ENCODE measurements at places on chromosomes 12 and 14. TPM values are rescaled to one million over a fixed set of nuclear protein-coding genes. Genes with fewer than 3 reads are reported as not detected.

KLRC2 gene
- not detected for total RNA-seq

SLC22A17 gene
- total RNA-seq = 25.9 TPM

MGAT2 gene
- 58.3 TPM for total RNA-seq

ARHGEF25 gene
- 4.6 TPM for total RNA-seq

DNAJC22 gene
- 3.2 TPM for total RNA-seq

PMCH gene
- not detected for total RNA-seq

TECPR2 gene
- 5.8 TPM for total RNA-seq

BHLHE41 gene
- total RNA-seq = 2.8 TPM

TRPV4 gene
- not detected for total RNA-seq

FOXN4 gene
- 0.78 TPM for total RNA-seq

C12orf50 gene
- not detected for total RNA-seq

- DNase-seq = no peak
Observed at GRCh38 chr14:82047777-82048470, 514.3 kb upstream of the SEL1L start.

- peak; percentile 86 for DNase-seq
Observed at GRCh38 chr12:92553389-92553788, 149.4 kb upstream of the PLEKHG7 start.

DNA sequence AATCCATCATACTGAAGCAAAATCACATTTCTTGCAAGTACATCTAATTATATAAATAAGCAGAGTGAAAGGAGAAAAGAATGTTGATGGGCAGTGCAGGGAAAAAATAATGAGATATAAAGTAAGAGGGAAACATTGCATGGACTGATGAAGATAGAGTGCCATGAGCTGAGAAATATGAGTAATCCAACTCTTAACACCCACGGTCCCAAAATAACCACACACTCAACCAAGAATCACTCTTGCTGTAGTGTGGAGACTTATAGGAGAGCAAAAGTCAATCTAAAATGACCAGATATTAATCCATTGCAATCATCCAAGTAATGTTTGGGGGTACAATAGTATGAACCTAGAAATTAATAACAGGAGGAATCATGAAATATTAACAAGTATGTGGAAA, 40.2 kb downstream of the MYF5 start:
- DNase-seq = no peak

DNA sequence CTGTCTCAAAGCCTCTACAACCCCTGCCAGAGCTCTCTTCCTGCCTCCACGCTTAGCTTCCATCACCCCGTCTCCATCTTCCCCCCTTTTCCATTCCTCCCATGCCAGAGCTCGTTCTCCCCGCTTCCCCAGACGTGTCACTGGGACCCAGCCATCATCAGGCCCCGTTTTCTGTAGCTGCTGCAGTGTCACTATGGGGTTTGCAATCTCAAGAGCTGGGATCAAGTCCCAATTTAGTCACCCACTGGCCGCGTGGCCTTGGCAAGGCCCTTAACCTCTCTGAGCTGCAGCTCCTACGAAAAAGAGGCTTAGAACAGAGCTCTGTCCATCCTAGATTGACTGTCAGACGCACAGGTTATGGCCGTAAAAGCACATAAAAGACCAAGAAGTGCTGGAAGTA, 901 bp upstream of the FAIM2 start:
- DNase-seq = peak; percentile 29

DNA sequence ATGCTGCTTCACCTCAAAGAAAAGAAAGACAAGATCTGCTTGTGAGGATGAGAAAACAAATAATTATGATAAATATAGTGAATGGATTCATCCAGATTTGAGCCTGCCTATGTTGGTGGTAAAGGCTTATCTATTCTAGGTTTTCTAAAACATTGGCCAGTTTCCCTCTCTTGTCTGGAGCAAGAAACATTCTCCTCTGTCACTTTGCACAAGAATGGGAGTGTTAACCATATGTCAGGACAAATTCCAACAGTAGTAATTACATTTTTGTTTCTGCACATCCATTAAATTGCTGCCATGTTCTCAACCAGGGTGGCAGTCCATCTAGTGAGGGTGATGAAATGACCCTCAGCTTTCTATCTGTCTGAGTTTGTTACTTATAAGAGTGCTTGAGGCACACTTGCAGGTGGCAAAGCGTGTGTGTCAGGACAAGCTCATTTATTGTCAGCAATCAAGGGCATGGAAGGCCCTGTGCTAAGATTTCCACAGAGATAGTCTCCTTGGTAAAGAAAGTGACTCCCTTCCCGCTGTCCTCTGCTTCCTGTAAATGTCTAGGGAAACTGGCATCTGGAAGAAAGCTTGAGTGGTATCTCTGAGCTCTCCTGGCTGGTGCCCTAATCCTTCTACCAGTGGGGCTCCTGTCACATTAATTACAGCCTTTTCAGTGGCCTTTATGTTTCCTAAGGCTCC, 502.1 kb upstream of the FLRT2 start:
- no peak for DNase-seq

DNA sequence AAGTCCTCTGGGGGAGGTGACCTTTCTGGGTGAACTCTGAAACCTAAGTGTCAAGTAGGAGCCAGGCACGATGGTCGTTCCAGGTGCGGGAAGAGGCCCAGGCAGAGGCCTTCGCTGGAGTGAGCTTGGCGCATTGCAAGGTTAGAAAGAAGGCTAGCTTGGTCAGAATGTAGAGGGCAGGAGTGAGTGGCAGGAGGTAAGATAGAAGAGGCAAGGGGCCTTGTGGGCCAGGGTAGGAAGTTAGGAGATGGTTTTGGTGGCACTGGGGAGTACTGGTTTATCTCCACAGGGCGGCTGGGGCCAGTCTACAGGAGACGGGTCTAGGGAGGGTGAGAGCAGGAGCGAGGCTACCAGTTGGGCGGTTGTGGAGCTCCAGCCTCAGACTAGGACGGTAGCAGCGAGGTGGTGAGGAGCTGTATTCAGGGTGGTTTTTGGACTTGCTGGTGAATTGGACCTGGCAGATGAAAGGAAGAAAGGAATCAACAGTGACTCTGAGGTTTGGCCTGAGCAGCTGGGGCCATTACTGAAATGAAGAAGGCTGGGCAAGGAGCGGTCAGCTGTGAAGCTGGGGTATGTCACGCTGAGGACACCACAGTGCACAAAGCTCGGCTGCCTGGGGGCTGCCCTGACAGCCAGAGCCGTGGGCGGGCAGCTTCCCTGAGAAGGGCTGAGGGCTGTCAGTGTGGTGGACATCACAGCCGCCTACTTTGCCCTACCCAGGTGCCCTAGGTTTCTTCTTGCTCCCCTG, 9.0 kb downstream of the MLXIP start:
- DNase-seq = no peak

DNA sequence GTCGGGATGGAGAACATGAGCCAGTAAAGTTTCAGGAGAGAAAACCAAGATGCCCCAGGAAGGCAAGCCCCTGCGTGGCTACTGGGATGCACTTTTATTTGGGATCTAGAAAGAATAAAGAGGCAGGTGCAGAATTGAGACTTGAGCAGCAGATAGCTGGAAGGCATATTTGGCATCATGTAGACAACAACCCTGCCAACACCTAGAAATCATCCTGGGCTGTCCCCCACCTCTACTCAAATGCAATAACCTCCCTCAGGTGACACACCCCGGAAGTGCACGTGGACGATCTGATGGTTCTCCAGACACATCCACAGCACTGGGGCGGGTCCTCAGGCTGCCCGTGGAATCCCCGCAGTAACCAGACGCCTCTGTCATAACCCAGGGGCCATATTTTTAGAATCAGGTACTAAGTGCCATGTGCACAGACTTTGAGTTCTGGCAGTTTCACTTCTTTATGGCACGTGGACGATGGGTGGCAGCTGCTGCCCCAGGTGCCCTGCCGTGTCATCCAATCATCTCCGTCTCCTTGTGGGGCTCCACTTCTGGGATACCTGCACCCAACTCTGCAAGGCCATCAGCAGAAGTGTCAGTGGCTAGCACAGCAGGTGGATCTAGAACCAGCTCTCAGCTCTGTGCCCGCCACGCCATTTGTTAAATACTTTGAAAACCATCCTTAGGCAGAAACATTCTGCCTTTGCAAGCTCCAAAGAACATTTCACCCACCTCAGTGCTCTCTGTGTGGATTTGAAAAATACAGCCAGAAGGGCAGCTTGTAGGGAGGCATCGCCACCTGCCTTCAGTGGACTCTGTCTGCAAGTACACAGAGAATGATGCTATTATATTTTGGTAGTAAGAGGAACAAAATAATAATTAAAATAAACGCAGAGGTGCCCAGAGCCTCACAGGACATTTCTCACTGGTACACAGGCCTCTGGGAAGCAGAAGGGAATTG, 771.7 kb upstream of the TMEM132C start:
- peak; percentile 87 for DNase-seq

DNA sequence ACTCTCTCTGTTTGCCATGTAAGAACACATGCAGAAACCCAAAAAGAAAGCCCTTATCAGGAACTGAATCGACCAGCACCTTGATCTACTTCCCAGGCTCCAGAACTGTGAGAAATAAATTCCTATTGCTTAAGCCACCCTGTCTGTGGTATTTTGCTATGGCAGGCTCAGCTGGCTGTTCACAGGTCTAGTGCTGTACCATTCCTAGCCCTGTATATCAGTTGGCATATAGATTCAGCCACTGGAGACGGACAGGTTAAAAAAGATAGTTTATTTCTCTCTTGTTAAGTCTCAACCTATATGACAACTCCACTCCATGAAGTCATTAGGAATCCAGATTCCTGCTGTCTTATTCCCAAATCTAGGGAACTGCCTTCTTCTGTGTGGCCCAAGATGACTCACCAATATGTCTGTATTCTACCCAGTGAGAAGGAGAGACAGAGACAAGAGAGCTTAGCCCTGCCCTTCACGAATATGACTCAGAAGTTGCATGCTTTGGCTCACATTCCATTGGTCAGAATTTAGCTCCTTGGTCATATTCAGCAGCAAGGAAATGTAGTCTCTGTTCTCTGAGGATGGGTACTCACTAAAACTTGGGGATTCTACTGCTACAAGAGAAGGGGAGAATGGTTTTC, 57.0 kb downstream of the PLEKHG7 start:
- no peak for DNase-seq

GRCh38 chr12:98217257-98217656, 298.1 kb upstream of the TMPO start:
- DNase-seq = no peak

DNA sequence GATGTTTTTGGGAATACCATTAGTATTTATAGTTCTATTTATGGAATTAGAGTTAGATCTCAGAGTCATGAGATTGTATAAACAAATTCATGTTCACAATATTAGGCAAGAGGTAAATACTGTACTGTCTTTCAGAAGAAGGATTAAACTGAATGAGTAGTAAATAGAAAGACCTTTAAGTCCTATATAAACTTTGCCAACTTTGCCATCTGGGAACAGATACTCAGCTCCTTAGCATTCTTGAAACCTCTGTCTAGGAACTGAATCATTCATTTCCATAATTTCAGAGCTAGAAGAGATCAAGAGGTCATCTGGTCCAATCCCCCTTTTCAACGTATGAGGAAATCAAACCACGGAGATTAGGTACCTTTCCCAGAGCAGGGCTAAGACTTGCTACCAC, 141.1 kb downstream of the CAND1 start:
- no peak for DNase-seq

- no peak for DNase-seq
Observed at GRCh38 chr14:48035836-48036235, 360.4 kb upstream of the MDGA2 start.

GRCh38 chr14:63565448-63565847, 22.3 kb upstream of the PPP2R5E start:
- no peak for DNase-seq

- no peak for DNase-seq
Observed at GRCh38 chr14:94394581-94395207, 6.3 kb upstream of the SERPINA1 start.

GRCh38 chr12:54352022-54352531, 12.2 kb downstream of the GPR84 start:
- DNase-seq = peak; percentile 87

DNA sequence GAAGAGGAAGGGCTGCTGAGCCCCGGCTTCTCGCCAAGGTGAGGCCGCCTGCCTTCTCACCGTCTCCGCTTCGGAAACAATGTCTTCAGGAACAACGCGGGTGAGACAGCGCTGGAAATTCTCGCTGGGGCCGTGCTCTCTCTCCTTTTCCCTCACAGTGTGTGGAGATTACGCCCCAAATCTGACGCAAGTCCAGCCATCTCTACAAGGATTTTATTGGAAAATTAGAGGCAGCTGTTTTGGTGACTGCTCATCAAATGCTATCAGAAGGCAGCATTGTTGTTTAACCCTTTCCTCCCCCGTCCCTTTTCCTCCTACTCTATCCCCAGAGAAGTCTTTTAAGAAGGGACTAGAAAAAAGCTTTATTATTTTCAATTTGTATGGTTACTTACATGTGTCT, 53.5 kb downstream of the PIWIL1 start:
- no peak for DNase-seq

GRCh38 chr12:87807086-87807485, 222.1 kb downstream of the C12orf50 start:
- DNase-seq = no peak

DNA sequence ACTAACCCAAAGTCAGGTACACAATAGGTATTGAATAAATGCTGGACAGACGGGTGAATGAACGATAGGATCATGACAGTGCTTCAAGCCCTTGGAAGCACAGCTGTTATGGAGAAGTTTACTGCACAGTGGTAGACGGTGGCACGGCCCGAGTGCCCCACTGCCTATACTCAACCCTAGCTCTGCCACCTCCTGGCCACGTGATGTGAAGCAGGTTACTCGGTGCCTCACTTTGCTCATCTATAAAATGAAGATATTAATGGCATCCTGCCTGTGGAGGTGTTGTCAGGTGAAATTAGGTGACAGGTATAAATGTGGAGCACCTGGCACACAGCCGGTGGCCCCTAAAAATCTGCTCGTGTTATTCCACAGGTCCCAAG, 5.8 kb downstream of the ASB2 start:
- peak; percentile 49 for DNase-seq

GRCh38 chr12:26400627-26401026, 205.3 kb downstream of the SSPN start:
- DNase-seq = no peak

- no peak for DNase-seq
Observed at GRCh38 chr12:118375348-118375747, 1.0 kb upstream of the SUDS3 start.

DNA sequence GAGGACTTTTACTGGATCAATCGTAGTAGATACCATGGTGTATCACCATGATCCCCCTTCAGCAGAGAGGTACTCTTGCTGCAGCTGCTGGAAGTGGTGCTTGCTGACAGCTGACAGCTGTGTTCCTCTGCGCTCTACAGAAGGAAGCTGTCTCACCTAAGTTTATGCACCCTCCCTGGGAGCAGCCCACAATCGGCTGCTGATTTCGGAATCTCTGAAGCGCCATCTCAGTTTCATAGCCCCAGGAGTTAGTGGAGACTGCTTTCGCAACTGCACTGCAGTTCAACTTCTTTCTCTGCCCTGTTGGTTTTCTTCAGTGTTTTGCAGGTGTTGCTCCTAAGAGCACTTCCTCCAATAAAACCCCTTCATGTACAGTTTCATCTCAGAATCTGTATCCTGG, 237.9 kb downstream of the PAWR start:
- no peak for DNase-seq

DNA sequence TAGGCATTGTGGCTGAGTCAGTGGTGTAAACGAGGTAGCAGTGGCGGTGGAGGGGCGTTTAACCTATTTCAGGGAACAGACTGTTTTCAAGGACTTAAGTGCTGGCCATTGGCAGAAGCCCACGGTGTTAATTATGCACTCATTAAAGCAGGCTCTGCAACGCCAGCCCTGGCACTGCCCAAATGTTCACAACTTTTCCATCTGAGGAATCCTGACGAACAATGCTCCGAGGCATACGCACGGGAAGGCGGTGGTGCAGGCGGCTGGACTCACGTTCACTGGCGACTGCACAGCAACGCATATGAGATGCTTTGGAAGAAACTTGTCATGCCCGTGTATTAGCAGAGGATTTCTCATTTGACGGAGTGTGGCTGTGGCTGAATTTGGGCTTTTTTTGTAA, 70.6 kb upstream of the SLC24A4 start:
- DNase-seq = peak; percentile 70

GRCh38 chr12:47088021-47088944, 8.5 kb upstream of the AMIGO2 start:
- peak; percentile 65 for DNase-seq

Data from G401 (cell line).